ENCODE measurements at places on chromosomes 1 and 21.

- no peak for DNase-seq
Measured at GRCh38 chr1:6143395-6143794, 36.7 kb downstream of the CHD5 start.

DNA sequence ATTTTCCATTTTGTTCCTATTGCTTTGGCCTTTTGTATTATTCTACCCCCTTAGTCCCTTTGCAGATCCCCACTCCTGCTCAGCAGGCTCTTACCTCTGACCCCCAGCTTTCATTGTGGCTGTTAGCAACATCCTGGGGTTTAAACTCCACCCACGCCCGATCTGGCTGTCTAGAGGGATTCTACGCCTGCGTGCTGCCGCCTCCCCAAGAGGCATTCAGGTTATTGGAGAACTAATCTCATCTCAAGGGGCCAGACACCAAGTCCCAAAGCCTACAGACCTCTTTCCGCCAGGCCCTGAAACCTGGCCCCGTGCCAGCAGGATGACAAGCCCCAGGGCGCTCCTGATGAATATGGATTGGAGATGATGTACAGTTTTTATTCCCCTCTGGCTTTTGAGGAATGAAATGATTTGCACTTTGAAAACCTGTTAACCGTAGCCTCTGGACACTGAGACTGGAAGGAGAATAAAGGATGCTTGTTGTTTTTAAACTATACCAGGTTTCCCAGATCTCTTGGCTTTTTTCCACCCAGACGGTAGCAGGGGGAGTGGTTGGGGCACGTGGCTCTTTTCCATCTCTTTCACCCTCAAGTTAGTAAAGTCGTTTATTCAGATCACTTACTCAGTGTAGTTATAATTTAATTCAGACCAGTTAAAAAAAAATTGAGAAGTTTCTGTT is 14.5 kb upstream of the IKBKE start:
- DNase-seq = no peak

DNA sequence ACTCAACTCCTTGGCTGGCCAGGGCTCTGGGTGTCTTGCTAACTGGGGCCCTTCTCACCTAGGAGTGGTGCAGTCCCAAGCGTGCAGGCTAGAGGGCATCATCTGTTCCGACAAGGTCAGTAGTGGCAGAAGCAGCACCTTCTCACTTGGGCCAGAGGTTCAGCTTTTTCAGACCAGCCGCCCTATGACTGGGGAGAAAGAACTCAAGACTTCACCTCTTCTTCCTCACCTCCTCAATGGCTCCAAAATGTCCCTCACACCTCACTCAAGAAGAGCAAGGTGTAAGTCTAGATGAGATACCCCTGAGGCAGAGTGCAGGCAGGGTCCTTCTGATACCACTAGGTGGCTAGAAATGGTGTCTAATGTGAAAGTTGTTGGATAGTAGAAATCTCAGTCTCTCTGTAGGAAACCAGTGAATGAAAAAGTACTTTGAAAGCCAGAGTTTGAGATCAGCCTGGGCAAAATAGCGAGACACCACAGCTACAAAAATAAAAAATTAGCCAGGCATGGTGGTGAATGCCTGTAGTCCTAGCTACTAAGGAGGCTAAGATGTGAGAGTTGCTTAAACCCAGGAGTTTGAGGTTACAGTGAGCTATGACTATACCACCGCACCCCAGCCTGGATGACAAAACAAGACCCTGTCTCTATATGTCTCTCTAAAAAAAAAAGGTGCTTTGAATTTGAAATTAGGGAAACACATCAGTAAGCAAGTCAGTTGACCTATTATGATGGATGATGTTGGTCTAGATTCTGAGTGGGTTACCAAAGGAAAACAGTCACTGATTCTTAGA is 8.6 kb upstream of the IL20 start:
- no peak for DNase-seq

DNA sequence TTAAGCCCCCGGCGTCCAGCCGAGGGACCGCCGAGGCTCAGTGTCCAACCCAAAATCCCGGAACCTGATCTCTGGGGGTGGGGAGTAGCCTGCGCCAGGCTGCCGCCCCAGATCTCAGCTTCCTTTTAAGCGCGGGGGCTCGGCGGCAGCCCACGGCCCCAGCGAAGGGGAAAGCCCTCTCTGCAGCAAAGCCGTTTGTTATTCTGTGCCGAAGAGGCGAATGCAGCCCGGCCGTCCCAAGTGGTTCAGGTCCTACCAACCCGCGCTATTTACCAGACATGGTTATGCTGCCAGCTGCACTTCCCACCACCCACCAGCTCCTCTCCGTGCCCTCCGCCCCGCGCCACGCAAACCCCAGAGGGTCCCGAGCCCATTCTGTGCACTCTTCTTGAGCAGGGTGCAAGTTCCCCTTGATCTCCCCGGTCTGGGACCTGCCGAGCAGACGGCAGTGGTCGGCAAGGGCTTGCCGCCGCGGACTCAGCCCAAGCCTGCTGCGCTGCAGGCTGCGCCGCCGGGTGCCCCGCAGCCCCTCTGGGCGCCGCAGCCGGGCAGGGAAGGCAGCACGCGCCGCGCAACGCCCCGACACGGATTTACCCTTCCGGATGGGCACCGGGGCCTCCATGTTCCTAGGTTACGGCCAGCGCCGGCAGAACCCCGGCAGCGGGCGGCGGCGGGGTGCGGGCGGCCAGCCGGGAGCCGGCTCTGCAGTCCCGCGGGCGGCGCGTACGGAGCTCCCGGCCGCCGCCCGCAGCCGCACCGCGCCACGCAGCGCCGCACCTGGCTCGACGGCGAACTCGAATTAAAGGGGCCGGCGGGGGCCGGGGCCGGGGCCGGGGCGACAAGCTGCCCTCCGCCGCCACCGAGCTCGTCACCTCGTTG is 738 bp upstream of the KCNA2 start:
- no peak for DNase-seq

DNA sequence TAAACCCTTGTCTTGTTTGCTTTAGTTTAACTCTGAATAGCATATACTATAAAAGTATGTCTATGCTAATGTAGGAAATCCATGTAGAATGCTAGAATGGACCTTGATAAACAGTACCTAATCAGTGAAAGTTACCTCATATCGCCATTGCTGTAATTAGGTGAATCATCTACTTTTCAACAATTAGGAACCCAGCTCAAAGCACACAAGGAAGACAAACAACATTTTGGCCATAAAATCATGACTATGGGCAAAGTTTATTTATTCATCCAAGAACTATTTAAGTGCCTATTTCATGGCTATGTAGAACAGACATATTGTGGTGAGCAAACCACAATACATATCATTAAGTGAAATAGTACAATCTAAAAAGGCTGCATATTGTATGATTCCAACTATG is 1043.2 kb downstream of the BRINP3 start:
- DNase-seq = no peak

GRCh38 chr21:41956926-41957729 is 3.3 kb upstream of the C2CD2 start:
- no peak for DNase-seq

DNA sequence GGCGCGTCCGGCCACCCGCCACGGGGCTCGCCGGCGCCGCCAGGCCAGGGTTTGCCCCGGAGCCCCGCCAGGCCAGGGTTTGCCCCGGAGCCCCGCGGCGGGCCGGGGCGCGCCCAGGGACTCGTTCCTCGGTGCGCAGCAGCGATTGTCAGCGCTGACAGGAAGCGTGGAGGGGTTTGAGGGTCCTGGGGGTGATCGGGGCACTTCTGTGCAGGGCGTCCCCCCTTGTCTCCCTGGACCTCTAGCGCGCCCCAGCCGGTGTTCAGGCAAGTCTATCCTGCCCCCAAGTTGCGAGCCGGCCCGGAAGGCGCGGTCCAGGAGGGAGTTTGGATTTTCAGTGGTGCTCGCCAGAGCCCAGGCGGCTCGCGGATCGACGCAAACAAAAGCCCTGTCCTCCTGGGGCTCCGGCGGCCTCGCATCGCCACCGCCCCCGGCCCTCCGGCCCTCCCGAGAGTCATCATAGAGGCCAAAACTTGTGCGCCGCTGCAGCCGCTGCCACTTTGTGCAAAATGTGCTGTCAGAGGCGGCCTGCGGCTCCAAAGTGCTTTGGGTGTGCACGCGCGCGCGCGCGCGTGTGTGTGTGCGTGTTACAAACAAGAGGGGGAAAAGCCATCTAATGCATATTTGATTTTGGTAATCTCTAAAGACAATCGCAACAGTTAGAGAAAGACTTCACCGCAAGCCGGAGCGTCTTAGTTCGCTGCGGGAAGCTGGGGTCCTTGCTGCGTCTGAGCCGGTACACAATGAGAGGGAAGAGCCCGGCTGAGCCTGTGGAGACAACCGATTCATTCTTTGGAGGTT is 1.0 kb downstream of the ROR1 start:
- no peak for DNase-seq

DNA sequence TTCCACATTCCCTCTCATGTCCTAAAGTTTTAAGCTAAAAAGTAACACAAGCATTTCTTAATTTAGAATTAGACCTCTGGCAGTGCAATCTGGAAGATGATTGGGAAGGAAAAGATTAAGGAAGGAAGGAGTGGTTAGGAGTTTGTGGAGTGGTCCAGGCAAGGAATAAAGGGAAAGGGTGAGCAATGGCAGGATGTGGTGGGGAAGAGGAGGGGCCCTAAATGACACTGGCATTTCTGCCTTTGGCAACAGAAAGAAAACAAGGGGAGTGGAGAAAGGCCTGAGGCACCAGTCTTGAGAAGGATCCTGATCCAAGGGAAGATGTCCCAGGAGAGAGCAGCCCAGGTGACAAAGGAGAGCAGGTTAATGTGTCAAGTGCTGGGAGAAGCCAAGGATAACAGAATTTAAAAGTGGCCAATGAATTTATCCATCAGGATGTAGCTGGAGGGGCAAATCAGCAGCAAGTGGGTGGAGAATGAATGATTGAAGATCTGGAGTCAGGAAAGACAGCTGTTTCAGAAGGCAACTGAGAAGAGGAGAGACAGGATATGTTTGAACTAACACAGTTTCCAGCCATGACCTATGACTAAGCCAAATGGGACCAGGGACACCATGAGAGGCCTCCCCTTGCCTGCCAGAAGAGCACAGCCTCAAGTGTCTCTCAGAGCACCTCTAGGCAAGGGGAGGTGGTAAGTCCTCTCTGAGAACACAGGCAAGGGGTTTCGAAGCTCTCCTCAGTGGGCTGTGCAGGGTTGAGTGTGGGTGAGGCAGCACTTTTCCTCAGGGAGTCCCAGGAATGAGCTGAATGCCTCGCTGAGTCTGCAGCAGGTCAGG is 20.9 kb upstream of the LY9 start:
- no peak for DNase-seq

- no peak for DNase-seq
Measured at GRCh38 chr1:33092438-33092837, 11.5 kb downstream of the AZIN2 start.

DNA sequence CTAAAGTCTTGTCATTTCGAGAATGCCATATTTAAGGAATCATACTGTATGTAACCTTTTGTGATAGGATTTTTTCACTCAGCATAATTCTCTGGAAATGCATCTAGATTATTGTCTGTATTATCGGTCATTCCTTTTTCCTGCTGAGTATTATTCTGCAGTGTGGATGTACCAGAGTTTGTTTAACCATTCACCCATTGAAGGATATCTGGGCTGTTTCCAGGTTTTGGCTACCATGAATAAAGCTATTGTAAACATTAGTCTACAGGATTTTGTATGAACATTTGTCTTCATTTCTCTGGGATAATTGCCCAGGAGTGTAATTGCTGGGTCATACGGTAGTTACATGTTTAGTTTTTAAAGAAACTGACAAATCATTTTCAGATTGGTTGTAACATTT is 61.8 kb downstream of the ATP1A1 start:
- DNase-seq = no peak

DNA sequence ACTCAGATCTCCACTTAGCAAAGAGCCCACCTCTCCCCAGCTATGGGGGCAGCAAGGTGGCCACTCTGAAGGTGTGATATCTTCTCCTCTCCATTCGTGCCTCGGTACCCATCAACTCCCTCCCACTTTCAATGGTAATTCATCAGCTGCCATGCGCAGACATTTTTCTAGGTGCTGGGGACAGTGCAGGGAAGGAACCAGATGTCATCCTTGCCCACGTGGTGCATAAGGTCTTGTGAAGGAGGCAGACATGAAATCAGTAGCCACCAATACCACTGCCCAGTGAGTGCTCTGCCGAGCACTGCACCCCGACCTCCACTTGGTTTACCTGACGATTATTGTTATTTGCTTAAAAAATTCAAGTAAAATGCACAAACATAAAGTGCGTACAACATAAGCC is 76.3 kb upstream of the CSF3R start:
- DNase-seq = no peak

GRCh38 chr1:78359666-78360065 is 131.1 kb upstream of the PTGFR start:
- DNase-seq = no peak

DNA sequence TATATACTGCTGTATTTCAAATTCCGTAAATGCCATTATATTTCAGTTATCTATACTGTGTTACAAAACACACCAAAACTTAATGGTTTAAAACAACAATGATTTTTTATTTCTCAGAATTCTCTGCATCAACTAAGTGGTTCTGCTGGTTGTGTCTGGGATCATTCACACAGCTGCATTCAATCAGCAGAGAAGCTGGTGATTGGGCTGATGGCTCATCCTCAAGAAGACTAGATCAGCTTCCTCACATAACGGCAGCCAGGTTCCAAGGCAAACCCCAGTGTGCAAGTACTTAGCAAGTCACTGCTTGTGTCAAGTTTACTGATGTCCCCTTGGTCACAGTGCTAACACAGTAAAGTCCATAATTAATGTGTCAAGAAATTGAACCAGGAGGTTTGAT is 86.3 kb upstream of the VANGL1 start:
- DNase-seq = no peak

DNA sequence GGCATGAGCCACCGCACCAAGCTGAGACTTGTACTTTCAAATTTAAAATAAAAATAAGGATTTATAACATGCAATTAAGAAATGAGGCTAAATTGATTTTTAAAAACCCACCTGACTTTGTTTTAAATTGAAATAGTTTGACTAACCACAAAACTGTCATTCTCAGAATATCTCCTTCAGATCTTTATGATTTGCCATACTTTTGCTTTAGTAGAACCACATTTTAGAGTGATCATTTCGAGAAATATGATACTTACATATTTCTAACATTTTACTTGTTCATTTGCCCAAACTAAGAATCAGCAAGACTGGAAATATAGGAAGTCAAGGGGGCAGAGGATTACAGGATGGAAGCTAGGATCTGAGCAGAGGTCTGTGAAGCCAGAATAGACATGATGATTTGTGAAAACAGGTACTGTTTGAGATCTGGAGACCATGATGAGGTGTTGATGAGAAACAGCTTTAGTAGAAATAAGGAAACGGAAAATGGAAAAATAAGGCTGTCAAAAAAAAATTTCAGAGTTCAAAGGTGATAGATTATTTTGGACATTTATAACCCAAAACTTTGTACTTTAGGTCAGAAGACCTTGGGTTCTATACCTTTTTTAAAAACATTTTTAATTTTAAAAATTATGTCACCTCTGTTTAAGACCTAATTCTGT is 44.8 kb downstream of the GIPC2 start:
- no peak for DNase-seq

GRCh38 chr21:15752763-15753407 is 23.1 kb downstream of the USP25 start:
- DNase-seq = no peak

All from stimulated activated CD8-positive, alpha-beta memory T cell treated with anti-CD3 and anti-CD28 coated beads, Interleukin-2, amount 100 ng/mL, for 48 hours (primary cell).